ENCODE measurements at places on chromosomes 7 and 10. TPM values are rescaled to one million over a fixed set of nuclear protein-coding genes. Genes with fewer than 3 reads are reported as not detected.

The PRRT4 gene
- polyA plus RNA-seq, result 1.1 TPM

The WDR86 gene
- 0.34 TPM for polyA plus RNA-seq

The CH25H gene
- polyA plus RNA-seq, result 1.8 TPM

The OR9A2 gene
- polyA plus RNA-seq, result not detected

The MEOX2 gene
- 7.3 TPM for polyA plus RNA-seq

The PKD2L1 gene
- polyA plus RNA-seq, result not detected

The CCDC186 gene
- 6.7 TPM for polyA plus RNA-seq
